Activated naive CD8-positive, alpha-beta T cell treated with anti-CD3 and anti-CD28 coated beads, Interleukin-2, amount 10 ng/mL, durations not matched to agents 7 days and 5 days (primary cell): ENCODE measurements at places on chromosomes 2 and 18.

DNA sequence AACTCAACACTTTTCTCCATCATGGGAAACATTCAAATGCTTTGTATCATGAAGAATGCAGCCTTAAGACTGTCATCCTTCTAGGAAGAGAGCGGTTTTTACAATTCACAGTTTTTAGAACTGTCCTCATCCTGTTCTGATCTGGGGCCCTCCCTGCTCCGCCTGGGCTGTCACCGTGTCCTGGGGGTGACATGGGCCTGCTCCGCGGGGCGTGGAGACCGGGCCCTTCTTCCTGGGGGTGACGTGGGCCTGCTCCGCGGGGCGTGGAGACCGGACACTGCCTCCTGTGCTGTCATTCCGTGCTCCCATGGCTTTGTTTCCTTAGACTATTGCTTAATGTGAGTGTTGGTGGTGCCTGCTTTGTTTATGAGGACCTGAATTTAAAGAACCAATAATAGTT lies 122.8 kb downstream of the TMEM18 start:
- H3K27me3 ChIP-seq = peaks cover 11% of the 10 kb centered on the region
- no peak overlapping the region for H3K27ac ChIP-seq
- no peaks in the 10 kb centered on the region for H3K36me3 ChIP-seq
- no peaks in the 10 kb centered on the region for H3K4me1 ChIP-seq
- no peak for DNase-seq

GRCh38 chr2:63614983-63615945 lies 26.5 kb downstream of the MDH1 start:
- no peak for DNase-seq
- H3K4me1 ChIP-seq = no peaks in the 10 kb centered on the region
- H3K4me3 ChIP-seq = no peak overlapping the region
- H3K27me3 ChIP-seq = peaks cover 13% of the 10 kb centered on the region

DNA sequence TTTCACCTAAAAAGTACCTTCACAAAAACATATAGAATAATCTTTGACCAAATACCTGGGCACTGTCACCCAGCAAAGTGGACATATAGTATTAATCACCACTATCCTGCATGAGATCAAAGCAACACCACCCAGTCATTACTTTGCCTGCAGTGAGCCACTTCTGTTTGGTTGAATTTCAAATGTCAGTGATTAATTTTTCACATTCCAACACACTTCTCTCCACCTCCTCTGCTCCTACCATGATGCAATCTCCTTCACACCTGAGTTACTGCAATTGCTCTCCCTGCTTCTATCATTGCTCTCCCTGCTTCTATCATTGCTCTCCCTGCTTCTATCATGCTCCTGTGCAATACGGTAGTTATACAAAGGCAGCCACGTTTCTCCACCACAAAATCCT lies 106.1 kb upstream of the NETO1 start:
- no peaks in the 10 kb centered on the region for H3K4me1 ChIP-seq
- H3K36me3 ChIP-seq = no peaks in the 10 kb centered on the region
- no peak for DNase-seq
- no peak overlapping the region for H3K27ac ChIP-seq

DNA sequence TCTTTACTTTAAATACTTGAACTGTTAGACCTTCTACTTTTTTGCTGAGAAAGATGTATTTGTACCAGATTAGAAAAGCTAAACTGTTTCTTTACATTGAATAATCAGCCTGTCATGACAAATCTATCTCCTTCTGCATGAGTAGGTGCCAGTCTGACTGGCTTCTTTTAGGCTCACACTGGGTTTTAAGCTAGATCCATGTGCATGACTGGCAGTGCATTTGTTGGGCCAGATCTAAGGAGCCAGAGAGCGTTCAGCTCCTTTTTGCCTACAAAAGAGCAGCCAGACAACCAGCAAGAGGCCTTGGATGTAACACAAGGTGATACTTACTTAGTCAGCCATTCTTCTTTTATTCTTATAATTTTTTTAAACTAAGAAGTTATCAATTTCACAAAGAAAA lies 82.0 kb upstream of the OTX1 start:
- no peaks in the 10 kb centered on the region for H3K36me3 ChIP-seq
- H3K4me3 ChIP-seq = no peak overlapping the region
- no peaks in the 10 kb centered on the region for H3K27me3 ChIP-seq
- no peak for DNase-seq
- H3K27ac ChIP-seq = no peak overlapping the region

GRCh38 chr2:144443837-144444817 lies 75.8 kb downstream of the ZEB2 start:
- no peaks in the 10 kb centered on the region for H3K4me1 ChIP-seq
- peaks cover under 1% of the 10 kb centered on the region for H3K36me3 ChIP-seq
- no peak for DNase-seq
- no peak overlapping the region for H3K27ac ChIP-seq
- no peak overlapping the region for H3K4me3 ChIP-seq

- H3K4me3 ChIP-seq = no peak overlapping the region
- H3K27ac ChIP-seq = no peak overlapping the region
- peaks cover 33% of the 10 kb centered on the region for H3K4me1 ChIP-seq
These were observed 123.5 kb upstream of the FOSL2 start for GRCh38 chr2:28269019-28269784.

DNA sequence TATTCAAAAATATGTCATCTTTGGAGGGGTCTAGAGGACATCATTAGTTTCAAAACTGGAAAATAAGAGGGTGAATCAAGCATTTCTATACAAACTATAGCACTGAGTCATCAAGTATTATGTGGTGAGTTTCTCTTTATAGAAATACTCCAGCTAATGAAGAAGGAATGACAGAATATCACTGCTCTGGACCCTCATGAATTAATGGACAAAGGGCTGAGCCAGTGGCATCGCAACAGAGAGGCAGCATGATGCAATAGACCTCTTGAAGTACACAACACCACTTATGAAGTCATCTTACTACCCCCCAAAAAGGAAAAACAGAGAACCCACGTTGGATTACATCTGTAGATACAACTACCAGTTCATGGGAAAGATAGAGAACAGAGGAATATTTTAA lies 27.4 kb upstream of the EIF2AK3 start:
- no peak overlapping the region for H3K27ac ChIP-seq
- DNase-seq = no peak
- H3K36me3 ChIP-seq = no peaks in the 10 kb centered on the region
- no peak overlapping the region for H3K4me3 ChIP-seq

GRCh38 chr2:7479603-7480002 lies 562.4 kb downstream of the RNF144A start:
- H3K36me3 ChIP-seq = peaks cover 41% of the 10 kb centered on the region
- H3K27me3 ChIP-seq = no peaks in the 10 kb centered on the region
- no peak overlapping the region for H3K4me3 ChIP-seq
- DNase-seq = no peak

- H3K27me3 ChIP-seq = peaks cover 10% of the 10 kb centered on the region
- no peak for DNase-seq
- H3K4me1 ChIP-seq = peaks cover 21% of the 10 kb centered on the region
These were observed 11.9 kb upstream of the IGFBP2 start for GRCh38 chr2:216621292-216621691.
